ENCODE measurements at places on chromosomes 6 and 20. TPM values are rescaled to one million over a fixed set of nuclear protein-coding genes. Genes with fewer than 3 reads are reported as not detected.

Gene RHAG
- polyA plus RNA-seq: not detected

Gene ECT2L
- polyA plus RNA-seq: 0.31 TPM

Gene ELOVL4
- 101 TPM for polyA plus RNA-seq

Gene HMGN3
- polyA plus RNA-seq: 430 TPM

Gene UNC5CL
- polyA plus RNA-seq: not detected

Gene MEI4
- 1.1 TPM for polyA plus RNA-seq

Gene HTR1E
- polyA plus RNA-seq: 0.58 TPM

Gene ARFGEF3
- 10.4 TPM for polyA plus RNA-seq

Gene STMN3
- polyA plus RNA-seq: 32.0 TPM

Gene DOP1A
- 18.0 TPM for polyA plus RNA-seq

Gene UBE2C
- not detected for polyA plus RNA-seq

Gene BPIFA3
- polyA plus RNA-seq: not detected

Gene RNF217
- polyA plus RNA-seq: 5.6 TPM

Gene TGM3
- polyA plus RNA-seq: not detected

Gene BMP6
- 4.7 TPM for polyA plus RNA-seq

All from Purkinje cell (primary cell).